ENCODE measurements at places on chromosomes 12 and 14. TPM values are rescaled to one million over a fixed set of nuclear protein-coding genes. Genes with fewer than 3 reads are reported as not detected.

SRRM4 gene
- total RNA-seq = not detected

SERPINA12 gene
- total RNA-seq = not detected

SRSF5 gene
- total RNA-seq = 299 TPM

NDUFA12 gene
- total RNA-seq = 138 TPM

PRH2 gene
- not detected for total RNA-seq

SIX6 gene
- not detected for total RNA-seq

PPP1R1A gene
- total RNA-seq = 0.24 TPM

CCDC38 gene
- 0.09 TPM for total RNA-seq
